ENCODE measurements at places on chromosomes 2 and 18.

DNA sequence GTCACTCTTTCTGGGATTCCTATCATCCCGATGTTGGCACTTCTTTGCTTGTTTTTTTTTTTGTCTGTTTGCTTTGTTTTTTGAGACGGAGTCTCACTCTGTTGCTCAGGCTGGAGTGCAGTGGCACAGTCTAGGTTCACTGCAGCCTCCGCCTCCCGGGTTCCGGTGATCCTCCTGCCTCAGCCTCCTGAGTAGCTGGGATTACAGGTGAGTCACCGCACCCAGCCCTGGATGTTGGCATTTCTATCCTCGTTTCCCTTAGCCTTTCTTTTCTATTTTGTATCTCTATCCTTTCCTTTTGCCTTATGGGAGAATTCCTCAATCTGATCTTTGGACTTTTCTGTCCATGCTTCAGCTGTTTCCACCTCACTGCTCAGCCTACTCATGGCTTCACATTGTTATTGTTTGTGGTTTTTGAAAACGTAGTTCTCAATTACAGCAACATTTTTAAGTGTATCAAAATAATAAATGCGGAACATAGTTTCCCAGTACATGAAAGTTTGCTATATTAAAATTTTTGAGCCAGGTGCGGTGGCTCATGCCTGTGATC, 62.1 kb upstream of the ZNF516 start:
- no peak for DNase-seq

GRCh38 chr2:108637304-108637669, 82.0 kb upstream of the RANBP2 start:
- DNase-seq: no peak

GRCh38 chr2:100062336-100062735, 80.1 kb downstream of the AFF3 start:
- DNase-seq: no peak

- DNase-seq: no peak
Measured at GRCh38 chr2:240229603-240230235, 89.3 kb upstream of the OTOS start.

GRCh38 chr2:59684771-59685166, 868.7 kb downstream of the BCL11A start:
- DNase-seq: no peak

DNA sequence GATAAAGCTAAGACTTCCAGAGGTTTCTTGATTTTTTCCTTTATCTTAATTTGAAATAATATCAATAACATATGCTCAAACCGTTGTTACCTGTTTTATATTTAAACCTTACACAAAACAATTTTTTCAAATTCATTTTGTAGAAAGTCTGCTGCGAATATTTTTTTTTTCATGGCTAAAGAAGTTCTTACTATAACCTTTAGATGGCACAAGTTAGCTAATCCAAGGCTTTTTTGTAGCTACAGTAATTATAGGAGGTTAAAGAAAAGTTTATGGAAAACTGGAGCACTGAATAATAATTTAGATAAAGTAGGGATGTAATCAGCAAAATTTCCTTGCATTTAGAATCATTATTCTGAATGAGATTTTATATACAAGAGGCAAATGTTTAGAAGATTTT, 78.0 kb upstream of the PNPT1 start:
- no peak for DNase-seq

GRCh38 chr2:53941749-53942148, 29.0 kb downstream of the PSME4 start:
- no peak for DNase-seq

DNA sequence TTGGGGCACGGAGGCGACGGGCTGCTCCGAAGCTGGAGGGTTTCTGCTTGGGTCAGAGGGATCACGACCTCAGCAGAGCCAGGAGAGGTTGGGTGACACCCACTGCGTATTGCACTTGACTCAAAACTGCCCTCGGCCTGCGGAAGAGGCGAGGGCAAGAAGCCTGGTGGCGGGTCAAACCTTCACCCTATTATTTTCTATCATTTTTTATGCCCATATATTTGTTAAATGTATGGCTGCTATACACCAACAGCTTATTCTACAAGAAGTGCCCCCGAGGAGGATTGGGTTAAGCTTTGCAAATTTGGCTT, 12.6 kb upstream of the SATB2 start:
- no peak for DNase-seq

DNA sequence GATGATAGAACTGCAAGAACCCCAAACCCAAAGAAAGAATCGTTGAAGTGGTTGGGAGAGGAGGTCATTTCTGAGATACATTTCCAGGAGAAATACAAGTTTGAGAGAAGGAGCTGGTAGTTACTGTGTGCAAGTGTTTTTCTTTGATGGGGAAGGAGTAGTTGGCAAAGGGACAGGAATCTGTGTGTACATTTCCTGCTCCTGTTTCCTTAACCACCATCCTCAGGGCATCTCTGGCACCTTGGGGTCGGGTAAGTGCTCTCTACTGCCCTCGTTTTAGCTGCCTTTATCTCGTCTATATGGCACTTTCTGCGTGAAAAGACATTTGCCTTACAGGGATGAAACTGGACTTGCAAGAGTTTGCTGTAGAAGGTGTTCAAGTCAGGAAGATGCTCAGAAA, 27.3 kb downstream of the CDC42EP3 start:
- no peak for DNase-seq

- DNase-seq: no peak
Measured at GRCh38 chr18:60096428-60096827, 196.6 kb downstream of the PMAIP1 start.

DNA sequence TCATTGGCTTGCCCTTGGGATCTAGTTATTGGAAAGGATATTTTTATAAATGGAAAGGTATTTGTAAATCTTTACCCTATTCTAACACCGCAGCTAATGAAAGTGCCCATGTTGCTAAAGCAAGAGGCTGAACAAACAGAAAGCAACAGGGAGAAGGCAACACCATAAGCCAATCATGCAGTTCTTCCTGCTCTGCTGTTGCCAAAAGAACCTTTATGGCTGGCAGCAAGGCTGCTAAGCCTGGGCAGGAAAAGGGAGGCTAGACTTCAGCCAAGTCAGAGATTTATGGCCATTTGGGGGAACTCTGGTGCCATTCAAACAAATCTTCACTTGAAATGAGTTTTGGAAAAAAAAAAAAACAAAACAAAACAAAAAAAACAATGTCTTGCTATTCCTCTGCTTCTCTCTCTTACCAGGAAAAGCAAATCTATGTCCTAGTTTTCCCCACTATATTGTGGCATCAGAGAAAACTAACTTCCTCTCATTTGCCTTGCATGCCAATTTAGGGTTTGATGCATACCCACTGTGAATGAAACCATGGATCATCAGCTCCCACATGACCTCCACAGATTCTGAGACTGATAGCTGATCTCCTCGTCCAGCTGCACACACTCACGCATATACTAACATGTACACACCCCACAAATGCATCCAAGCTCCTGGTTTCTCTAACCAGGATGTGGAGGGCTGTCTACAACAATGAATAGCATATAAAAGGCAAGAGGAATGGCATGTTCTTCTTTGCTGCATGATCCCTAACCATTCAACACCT, 179.3 kb downstream of the C1D start:
- no peak for DNase-seq

GRCh38 chr18:50721451-50722120, 98.2 kb downstream of the MRO start:
- DNase-seq: no peak

- DNase-seq: no peak
Measured at GRCh38 chr18:80105369-80106167, 3.5 kb upstream of the ADNP2 start.

GRCh38 chr18:5196253-5197031, 615 bp downstream of the AKAIN1 start:
- DNase-seq: no peak

- DNase-seq: no peak
Measured at GRCh38 chr18:36772241-36772723, 56.5 kb downstream of the TPGS2 start.

DNA sequence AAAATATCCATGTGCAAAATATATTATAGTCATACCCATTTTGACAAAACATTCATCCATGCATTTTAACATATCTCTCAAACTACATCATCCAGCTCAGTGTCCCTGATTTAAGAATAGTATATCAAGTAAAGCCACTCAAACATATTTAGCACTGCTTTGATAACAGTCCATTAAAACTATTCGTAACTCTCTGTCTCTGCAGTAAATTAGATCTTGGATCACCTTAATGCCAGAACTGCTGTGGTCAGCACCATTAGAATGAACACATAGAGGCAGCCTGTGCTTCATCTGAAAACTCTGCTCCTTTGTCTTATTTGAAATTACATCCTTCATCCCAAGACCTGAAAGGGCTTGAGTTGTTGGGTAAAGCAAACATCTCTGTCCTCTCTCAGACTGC, 234.0 kb downstream of the MBD2 start:
- DNase-seq: no peak

DNA sequence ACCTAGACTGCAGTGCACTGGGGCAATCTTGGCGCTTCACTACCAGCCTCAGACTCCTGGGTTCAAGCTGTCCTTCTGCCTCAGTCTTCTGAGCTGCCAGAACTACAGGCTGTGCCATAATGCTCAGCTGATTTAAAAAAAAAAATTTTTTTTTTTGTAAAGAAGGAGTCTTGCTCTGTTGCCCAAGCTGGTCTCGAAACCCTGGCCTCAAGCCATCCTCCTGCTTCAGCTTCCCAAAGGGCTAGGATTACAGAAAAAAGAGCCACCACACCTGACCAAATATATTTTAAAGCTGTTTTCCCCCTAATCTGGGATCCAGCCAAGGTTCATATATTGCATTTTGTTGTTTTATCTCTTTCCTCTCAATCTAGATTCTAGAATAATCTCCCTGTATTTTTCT, 82.2 kb downstream of the RAB31 start:
- no peak for DNase-seq

- no peak for DNase-seq
Measured at GRCh38 chr2:135190799-135191198, 138.7 kb downstream of the RAB3GAP1 start.

DNA sequence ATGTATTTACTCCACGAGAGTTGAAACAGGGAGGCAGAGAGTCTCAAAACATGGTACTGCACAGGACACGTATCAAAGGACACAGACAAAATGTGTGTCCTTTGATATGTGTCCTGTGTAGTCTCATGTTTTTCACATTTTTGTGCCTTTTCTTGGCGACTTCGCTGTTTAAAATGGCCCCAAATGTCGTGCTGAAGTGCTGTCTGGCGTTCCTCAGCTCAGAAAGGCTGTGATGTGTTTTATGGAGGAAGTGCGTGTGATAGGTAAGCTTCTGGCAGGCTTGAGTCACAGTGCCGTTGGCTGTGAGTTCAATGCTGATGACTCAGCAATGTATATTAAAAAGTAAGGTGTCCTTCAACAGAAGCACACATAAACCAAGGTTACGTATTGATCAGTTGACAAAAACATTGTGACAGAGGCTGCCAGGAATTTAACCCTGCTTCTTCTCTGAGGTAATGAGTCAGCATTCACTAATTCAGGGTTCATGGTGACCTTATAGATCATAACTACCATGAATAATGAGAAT, 78.2 kb downstream of the DYSF start:
- DNase-seq: no peak

- no peak for DNase-seq
Measured at GRCh38 chr2:236628256-236628901, 58.8 kb downstream of the ACKR3 start.

GRCh38 chr2:170073288-170073687, 104.7 kb upstream of the MYO3B start:
- DNase-seq: no peak

- DNase-seq: no peak
Measured at GRCh38 chr18:10454681-10455557, 484 bp downstream of the APCDD1 start.

DNA sequence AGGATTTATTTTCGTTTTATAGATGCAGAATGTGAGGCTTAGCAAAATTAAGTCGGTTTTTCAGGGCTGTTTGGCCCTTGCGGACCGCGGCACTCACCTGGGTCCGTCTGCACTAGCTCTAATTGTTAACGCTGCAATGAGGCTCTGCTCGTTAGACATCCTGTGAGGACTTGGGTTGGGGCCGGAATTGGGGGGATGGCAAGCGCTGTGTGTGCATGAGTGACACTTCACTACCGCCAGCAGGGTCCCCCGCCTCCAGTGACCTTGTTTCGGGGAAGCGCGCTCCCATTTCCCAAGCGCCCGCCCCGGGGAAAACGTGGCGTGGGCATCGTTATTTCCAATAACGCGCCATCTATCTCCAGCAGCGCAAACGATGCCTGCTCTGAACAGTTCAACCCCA, 54.2 kb downstream of the KCNG2 start:
- DNase-seq: no peak

GRCh38 chr2:109455731-109456691, 157.8 kb downstream of the SEPTIN10 start:
- no peak for DNase-seq

GRCh38 chr2:226902041-226902966, 66.5 kb downstream of the RHBDD1 start:
- DNase-seq: no peak

DNA sequence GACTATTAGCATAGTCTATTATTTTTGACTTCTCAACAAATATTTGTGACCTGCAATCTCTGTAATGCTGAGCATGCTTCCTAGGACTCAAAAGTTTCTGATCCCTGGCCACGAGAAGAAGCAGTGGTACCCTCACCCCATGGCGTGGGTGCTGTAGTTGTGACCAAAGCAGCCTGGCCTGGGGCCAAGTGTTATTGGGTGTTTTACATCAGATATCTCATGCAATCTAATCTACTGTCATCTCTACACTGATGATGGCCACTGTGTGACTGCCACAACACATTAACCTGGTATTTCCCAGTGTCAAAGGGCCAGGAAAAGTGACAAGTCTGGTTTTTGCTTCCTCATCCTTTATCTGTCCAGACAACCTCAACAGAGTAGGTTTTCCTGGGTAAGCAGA, 80.8 kb upstream of the WIPF1 start:
- no peak for DNase-seq

DNA sequence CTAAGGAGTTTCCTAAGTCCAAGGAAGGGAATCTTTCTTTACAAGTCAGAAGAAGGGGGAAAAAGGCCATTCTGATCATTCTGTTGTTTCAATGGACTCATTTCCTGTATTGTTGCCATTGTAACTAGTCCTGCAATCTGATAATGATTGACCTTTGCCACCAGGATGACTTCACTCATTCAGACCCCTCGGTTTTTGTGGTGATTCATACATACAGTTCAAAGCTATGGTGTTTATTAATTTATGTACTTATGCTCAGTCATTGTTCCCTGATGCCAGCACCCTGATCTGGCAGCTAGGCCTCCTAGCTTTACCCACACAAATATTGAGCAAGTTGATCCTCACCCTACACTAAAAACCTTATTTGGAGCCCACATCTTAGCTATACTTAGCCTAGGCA, 57.6 kb upstream of the ZNF519 start:
- DNase-seq: no peak

DNA sequence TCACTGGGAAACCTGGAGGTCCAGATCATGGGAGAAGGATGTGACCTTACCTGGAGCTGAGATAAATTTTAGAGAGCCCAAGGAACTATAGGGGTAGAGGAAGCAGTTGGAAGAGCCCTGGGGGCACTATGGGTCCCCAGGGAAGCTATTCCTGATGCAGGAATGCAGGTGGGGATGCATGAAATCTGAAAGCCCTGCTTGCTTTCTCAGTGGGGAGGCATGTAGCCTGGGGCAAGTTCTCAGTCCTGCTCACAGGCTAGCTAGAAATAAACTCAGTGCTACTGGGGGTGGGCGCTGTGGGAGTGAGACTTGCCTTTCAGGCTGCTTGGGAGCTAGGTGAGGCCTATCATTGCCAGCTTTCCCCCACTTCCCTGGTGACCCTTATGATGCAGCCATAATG, 499.7 kb downstream of the PTH2R start:
- DNase-seq: no peak
